ENCODE measurements at places on chromosomes 16 and 17. TPM values are rescaled to one million over a fixed set of nuclear protein-coding genes. Genes with fewer than 3 reads are reported as not detected.

DNA sequence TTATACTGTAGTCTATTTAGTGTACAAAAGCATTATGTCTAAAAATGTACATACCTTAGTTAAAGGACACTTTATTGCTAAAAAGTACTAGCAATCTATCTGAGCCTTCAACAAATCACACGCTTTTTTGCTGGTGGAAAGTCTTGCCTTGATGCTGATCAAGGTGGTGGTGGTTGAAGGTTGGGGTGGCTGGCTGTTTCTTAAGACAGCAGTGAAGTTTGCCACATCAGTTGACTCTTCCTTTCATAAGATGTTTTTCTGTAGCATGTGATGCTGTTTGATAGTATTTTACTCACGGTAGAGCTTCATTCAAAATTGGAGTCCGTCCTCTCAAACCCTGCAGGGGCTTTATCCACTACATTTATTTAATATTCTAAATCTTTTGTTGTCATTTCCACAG, 8.6 kb downstream of the ADGRG5 start:
- no peak for DNase-seq

GRCh38 chr17:7885367-7886226, 3.0 kb upstream of the CHD3 start:
- peak; percentile 37 for DNase-seq

DPEP2 gene
- not detected for total RNA-seq

DNA sequence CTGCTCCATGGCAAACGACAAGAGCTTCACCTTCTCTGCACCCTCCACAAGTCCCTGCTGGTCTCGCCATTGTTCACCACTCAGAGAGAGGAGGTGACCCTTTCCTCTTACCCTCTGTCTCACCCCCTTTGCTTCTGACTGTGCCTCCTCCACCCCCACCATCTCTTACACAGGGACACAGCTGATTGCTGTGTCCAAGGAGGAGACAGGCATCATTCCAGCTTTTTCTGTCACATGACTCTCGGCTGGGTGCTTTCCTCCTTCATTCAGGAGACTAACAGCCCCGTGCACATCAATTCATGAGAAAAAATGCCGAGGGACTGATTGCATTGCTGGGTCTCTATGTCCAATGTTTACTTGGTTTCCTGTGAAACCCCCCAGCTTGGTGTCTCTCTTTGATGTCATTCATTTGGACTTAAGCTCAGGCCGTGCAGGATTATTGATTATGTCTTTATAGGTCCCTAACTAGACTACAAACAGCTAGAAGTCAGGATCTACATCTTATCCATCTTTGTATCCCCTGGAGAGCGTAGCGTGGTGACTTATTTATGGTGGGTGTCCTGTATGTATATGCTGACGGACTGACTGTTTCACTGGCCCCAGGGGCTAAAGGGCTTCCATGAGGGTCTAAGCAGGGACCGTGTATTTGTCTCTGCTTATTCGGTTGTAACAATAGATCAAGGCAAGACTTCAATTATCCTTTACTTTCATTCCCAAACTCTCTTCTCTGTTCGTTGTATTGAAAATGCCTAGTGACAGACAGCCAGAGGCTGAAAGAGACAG, 82.2 kb upstream of the CDH13 start:
- DNase-seq, result no peak

CDK3 gene
- total RNA-seq, result 2.2 TPM

- peak; percentile 17 for DNase-seq
These were observed 12.8 kb upstream of the GNG13 start for GRCh38 chr16:813204-813915.

DNA sequence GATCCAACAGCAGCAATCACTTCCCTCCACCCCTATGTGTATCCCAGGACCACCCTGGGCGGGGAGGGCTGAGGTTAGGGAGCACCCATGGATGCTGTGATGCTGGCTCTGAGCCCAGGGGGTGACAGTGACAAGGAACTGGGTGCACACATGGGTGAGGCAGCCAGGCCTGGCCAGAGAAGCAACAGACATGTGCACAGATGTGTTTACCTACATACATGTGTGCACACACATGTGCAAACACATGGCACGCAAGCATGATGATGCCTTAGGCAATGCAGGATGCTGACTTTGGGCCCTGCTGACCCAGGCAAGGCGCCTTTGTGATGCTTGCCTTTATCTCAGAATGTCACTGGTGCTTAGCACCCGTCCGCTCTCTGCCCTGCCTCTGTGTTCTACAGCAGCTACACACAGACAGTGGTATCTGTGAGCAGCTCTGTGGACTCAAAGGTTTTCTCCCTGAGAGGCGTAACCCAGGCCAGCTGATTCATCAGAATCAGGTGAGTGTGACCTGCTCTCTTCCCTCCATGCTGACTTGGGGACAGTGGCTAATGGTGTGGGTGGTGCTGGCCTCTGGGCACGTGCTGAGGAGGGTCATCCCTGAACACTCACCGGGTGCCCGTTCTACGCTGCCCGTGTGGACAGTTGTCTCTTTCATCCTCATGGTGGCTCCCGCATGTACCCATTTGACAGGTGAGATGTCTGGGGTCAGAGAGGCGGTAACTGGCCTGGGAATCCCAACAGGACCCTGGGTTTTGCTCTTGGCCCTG, 38.5 kb upstream of the KSR1 start:
- no peak for DNase-seq

MYH13 gene
- total RNA-seq, result not detected

- DNase-seq, result no peak
These were observed 199.1 kb upstream of the C17orf78 start for GRCh38 chr17:37176723-37177122.

- no peak for DNase-seq
These were observed 101.6 kb downstream of the RAB11FIP4 start for GRCh38 chr17:31492880-31493655.
